Small intestine (tissue), 16 donors: ENCODE measurements at places on chromosomes 5 and 9. TPM values are rescaled to one million over a fixed set of nuclear protein-coding genes. Genes with fewer than 3 reads are reported as not detected.

DNA sequence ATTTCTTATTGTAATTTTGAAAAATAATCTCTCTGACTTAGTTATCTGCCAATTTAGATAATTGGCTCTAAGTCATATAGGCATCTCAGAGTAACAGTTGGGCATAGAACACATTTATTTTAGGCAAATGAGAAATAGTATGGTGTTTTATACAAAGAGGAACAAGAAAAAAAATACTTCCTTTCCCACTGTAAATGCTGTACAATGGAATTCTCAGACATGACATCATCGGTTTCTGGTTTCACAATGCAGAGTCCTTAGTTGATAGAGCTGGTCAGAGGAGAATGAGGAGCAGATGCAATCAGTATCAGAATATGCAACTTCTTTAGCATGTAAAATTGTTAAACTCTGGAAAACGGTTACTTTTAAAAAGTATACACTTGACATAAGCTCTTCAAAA, 49.4 kb downstream of the PLK2 start:
- H3K4me3 ChIP-seq = no peak overlapping the region
- H3K27ac ChIP-seq = no peak overlapping the region
- no peaks in the 10 kb centered on the region for H3K4me1 ChIP-seq
- no peaks in the 10 kb centered on the region for H3K36me3 ChIP-seq

- H3K4me1 ChIP-seq = no peaks in the 10 kb centered on the region
- no peaks in the 10 kb centered on the region for H3K36me3 ChIP-seq
- DNase-seq = no peak
- H3K27ac ChIP-seq = no peak overlapping the region
Observed at GRCh38 chr9:257957-258356, 43.3 kb downstream of the DOCK8 start.

DNA sequence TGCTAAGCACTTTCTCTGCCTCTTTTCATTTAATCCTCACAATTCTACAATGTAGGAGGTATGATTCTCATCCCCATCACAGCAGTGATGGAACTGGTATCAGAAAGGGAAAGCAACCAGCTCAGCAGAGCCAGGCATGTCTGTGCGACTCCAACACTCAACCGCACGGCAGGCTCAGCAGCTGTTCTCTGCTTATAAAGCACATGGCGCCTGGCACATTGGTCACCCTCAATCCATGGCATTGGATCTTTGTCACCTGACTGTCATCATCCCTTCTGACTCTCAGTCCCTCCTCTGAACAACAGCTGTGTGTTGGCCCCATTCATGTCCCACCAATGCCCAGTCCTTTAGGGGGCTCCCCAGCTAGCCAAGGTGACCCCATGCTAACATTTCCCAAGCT, 45.1 kb upstream of the HAND1 start:
- H3K36me3 ChIP-seq = no peaks in the 10 kb centered on the region
- DNase-seq = peak; percentile 6
- peaks cover 20% of the 10 kb centered on the region for H3K4me1 ChIP-seq
- peak overlapping the region; percentile 62 for H3K27ac ChIP-seq

DNA sequence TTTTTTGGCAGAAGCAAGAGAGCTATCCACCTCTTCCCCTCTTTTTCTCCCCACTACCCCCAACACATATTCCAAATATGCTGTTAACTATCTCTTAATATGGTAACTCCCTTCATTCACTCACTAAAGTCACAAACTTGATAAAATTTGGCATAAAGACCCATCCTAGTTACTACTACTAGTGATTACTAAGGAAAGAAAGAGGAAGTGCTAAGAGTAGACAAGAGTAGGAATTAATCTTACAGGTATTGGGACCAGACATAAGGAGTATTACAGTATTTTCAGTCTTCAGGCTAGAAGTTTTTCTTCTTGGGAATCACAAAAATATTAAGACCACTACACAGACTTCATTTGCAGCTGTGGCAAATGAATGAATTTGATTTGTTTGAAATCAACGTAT, 2.2 kb downstream of the ADAMTS6 start:
- no peak for DNase-seq
- no peak overlapping the region for H3K4me3 ChIP-seq
- H3K27ac ChIP-seq = no peak overlapping the region
- H3K27me3 ChIP-seq = no peaks in the 10 kb centered on the region
- no peaks in the 10 kb centered on the region for H3K36me3 ChIP-seq

GRCh38 chr5:10233011-10233410, 16.7 kb downstream of the ATPSCKMT start:
- no peaks in the 10 kb centered on the region for H3K4me1 ChIP-seq
- H3K27me3 ChIP-seq = no peaks in the 10 kb centered on the region
- DNase-seq = no peak

DNA sequence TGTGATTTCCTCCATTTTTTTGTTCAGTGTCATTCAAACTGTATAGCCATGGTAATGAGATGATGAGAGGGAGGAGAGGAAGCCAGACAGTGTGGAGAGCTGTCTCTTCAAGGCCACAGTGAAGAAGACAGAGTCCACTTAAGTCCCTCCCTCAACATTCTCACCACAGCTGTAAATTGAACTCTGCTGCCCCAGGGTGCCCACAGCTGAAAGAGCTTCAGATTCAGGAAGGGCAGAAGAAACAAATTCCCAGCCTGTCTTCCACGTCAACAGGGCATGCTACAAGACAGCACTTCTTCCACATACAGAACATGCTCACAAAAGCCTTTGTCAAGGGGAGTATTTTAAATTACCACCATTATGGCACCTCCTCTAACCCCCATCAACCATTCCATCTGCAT, 100.4 kb downstream of the KLHL3 start:
- no peak overlapping the region for H3K27ac ChIP-seq
- no peaks in the 10 kb centered on the region for H3K4me1 ChIP-seq
- H3K27me3 ChIP-seq = no peaks in the 10 kb centered on the region
- H3K4me3 ChIP-seq = no peak overlapping the region
- no peaks in the 10 kb centered on the region for H3K36me3 ChIP-seq
- no peak for DNase-seq

GRCh38 chr9:83537331-83538171, 650 bp downstream of the FRMD3 start:
- no peaks in the 10 kb centered on the region for H3K27me3 ChIP-seq
- peak overlapping the region; percentile 70 for H3K4me3 ChIP-seq
- H3K36me3 ChIP-seq = no peaks in the 10 kb centered on the region
- H3K4me1 ChIP-seq = no peaks in the 10 kb centered on the region
- DNase-seq = peak; percentile 36

GRCh38 chr9:96163161-96163560, 138.8 kb downstream of the HSD17B3 start:
- H3K27ac ChIP-seq = no peak overlapping the region
- no peaks in the 10 kb centered on the region for H3K27me3 ChIP-seq
- no peak for DNase-seq
- no peaks in the 10 kb centered on the region for H3K36me3 ChIP-seq

- peaks cover 20% of the 10 kb centered on the region for H3K4me1 ChIP-seq
- no peaks in the 10 kb centered on the region for H3K36me3 ChIP-seq
- DNase-seq = peak; percentile 89
- no peak overlapping the region for H3K27ac ChIP-seq
- no peaks in the 10 kb centered on the region for H3K27me3 ChIP-seq
Observed at GRCh38 chr5:68033961-68034571, 181.5 kb upstream of the PIK3R1 start.

GRCh38 chr5:96952974-96953730, 17.3 kb downstream of the LNPEP start:
- H3K4me3 ChIP-seq = no peak overlapping the region
- peaks cover 2% of the 10 kb centered on the region for H3K36me3 ChIP-seq
- H3K27ac ChIP-seq = no peak overlapping the region
- DNase-seq = no peak

RICTOR gene
- 20.2 TPM for polyA plus RNA-seq

DNA sequence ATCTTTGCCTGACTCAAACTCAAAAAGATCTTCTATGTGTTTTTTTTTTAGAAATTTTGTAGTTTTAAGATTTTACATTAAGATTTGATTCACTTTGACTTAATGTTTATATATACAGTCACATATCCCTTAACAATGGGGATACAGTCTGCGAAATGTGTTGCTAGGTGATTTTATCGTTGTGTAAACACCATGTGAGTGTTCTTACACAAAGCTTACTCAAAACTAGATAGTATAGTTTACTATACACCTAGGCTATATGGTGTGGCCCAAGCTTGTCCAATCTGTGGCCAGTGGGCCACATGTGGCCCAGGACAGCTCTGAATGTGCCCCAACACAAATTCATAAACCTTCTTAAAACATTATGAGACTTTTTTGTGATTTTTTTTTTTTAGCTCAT, 131.9 kb downstream of the CWC27 start:
- no peaks in the 10 kb centered on the region for H3K36me3 ChIP-seq
- no peaks in the 10 kb centered on the region for H3K27me3 ChIP-seq
- H3K27ac ChIP-seq = no peak overlapping the region
- DNase-seq = peak; percentile 6
- no peak overlapping the region for H3K4me3 ChIP-seq

EIF4E1B gene
- polyA plus RNA-seq = 0.22 TPM
